Hematopoietic multipotent progenitor cell treated with erythropoietin and hydrocortisone succinate and interleukin-3 and kit ligand, for 8 days (in vitro differentiated cells): ENCODE measurements at places on chromosomes 3 and 15.
A peak's percentile ranks its signal among the peaks of the same experiment; 100 is the strongest.

DNA sequence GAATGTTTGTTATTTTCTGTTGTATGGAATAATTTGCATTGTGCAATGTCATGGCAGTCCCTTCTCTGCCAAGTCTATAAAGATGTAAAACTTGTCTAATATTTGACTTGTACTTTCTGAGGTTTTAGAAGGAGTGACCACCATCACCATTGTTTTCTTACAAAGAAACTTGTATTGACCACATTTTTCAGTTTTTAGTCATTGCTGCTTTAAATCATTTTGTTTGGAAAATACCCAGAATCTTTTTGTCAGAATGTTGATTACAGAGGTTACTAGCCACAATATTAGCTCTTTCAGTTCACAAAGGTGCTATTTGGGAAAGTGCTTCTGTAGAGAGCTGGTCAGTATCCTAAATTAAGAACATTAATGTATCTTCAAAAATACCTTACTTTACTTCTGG lies 532.4 kb upstream of the GBE1 start:
- DNase-seq: no peak

DNA sequence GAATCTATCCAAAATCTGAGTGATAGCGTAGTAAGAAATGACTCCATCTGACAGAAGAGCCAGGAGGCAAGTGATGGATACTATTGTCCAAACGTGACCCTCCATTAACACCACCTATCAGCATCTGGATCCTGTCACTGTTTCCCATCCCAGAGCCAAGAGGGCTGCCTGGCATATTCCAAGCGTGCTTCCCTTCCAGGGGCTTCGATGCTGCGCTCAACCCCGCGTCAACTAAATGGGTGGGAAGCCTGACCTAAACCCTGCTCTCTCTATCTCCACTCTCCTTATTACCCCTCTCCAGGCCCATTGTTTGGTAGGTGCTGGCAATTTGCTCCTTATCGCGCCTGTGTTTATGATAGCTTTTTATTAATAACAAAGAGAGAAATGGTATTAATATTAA lies 83.2 kb downstream of the NR2F2 start:
- DNase-seq: no peak

GRCh38 chr15:45112591-45113379 lies 1.2 kb downstream of the DUOX2 start:
- DNase-seq: no peak

- DNase-seq: no peak
Measured at GRCh38 chr3:185406121-185406620, 43.2 kb downstream of the MAP3K13 start.

GRCh38 chr3:133833267-133833666 lies 27.7 kb downstream of the SRPRB start:
- no peak for DNase-seq

- DNase-seq: no peak
Measured at GRCh38 chr3:55282994-55283393, 204.1 kb downstream of the WNT5A start.

GRCh38 chr3:33377931-33378330 lies 62.3 kb downstream of the UBP1 start:
- no peak for DNase-seq

- no peak for DNase-seq
Measured at GRCh38 chr3:124907957-124908356, 20.8 kb upstream of the ITGB5 start.

- DNase-seq: no peak
Measured at GRCh38 chr3:196311-197148, at the start of gene CHL1. Gene CHL1 (plus strand): TSS chr3:196763. CDS start chr3:319777, 123,014 bp downstream.

DNA sequence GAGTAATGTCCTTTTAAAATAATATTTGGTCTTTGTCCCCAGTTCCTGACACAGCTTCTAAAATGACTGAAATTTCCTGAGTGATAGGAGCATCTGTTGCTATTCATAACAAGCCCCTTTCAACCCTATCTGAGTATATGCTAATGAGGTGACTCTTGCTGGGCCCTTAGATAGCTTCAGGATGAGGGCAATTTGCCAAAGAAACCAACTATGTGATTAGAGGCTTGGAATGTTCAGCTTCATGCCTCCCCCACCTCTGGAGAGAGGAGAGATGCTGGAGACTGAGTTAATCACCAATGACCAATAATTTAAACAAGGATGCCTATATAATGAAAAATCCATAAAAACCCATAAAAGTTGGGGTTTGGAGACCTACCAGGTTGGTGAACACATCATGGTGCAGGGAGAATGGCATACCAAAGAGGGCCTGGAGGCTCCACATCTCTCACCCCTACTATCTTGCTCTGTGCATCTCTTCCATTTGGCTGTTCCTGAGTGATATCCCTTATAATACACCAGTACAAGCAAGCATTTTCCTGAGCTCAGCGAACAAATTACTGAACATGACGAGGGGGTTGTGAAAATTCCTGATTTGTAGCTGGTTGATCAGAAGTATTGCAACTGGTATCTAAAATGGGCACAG lies 189.2 kb downstream of the ECT2 start:
- peak; percentile 13 for DNase-seq

DNA sequence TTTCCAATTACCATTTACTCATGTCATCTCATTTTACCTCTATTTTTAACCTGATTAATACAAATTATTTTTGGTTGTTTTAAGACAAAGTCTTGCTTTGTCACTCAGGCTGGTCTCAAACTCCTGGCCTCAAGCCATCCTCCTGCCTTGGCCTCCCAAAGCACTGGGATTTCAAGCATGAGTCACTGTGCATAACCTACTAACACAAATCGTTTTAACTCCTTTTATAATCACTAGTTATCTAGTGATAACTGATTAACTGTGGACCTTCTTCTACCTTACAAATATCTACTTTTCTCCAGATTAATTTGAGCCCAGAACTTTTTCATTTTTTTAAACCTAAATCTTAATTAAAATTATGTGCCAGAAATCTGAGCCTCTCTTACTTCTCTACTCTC lies 4.6 kb downstream of the ATP13A3 start:
- DNase-seq: no peak

- no peak for DNase-seq
Measured at GRCh38 chr15:89469426-89470096, 26.8 kb downstream of the RHCG start.

DNA sequence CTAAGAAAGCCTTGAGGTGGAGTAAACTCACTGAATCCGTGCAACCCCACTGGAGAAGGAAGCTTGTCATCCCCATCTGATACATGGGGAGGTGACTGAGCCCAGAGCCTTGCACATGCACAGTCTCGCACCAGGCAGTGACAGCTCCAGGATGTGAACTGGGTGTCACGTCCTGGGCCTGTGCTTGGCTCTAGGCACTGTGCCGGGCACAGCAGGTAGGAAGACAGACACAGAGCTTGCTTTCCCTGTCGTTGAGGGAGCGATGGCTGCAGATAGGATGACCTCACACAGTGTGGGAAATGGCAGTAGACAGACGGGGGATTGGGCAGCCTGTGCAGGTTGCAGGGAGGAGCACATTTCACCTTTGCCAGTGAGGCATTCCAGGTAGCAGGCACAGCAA lies 12.2 kb upstream of the ATP2B2 start:
- no peak for DNase-seq

DNA sequence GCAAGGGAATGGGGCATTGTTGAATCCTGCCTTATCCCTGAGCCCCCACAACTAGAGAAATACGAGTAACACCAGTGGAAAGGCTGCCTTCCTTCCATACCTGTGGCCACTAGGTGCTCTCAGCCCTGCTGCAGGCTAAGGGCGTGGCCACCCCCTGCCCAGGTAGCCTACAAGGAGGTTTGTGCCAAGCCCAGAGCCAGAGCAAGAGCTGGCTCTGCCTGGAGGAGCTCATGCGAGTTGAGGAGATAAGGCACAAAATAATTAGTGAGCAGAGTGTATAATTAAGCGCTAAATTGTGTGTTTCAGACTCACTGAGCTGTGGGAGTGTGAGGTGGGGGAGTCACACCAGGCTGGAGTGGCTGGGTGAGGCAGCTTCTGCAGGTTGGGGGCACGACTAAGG lies 49.2 kb downstream of the TPRA1 start:
- no peak for DNase-seq

GRCh38 chr15:37009288-37009687 lies 91.1 kb downstream of the MEIS2 start:
- DNase-seq: no peak

- DNase-seq: no peak
Measured at GRCh38 chr3:33145901-33146580, 32.2 kb downstream of the CRTAP start.

- DNase-seq: no peak
Measured at GRCh38 chr3:188559856-188560255, 405.9 kb downstream of the LPP start.

GRCh38 chr3:12420393-12420792 lies 63.9 kb upstream of the TSEN2 start:
- DNase-seq: no peak

- no peak for DNase-seq
Measured at GRCh38 chr3:64675687-64676247, 12.0 kb downstream of the ADAMTS9 start.

DNA sequence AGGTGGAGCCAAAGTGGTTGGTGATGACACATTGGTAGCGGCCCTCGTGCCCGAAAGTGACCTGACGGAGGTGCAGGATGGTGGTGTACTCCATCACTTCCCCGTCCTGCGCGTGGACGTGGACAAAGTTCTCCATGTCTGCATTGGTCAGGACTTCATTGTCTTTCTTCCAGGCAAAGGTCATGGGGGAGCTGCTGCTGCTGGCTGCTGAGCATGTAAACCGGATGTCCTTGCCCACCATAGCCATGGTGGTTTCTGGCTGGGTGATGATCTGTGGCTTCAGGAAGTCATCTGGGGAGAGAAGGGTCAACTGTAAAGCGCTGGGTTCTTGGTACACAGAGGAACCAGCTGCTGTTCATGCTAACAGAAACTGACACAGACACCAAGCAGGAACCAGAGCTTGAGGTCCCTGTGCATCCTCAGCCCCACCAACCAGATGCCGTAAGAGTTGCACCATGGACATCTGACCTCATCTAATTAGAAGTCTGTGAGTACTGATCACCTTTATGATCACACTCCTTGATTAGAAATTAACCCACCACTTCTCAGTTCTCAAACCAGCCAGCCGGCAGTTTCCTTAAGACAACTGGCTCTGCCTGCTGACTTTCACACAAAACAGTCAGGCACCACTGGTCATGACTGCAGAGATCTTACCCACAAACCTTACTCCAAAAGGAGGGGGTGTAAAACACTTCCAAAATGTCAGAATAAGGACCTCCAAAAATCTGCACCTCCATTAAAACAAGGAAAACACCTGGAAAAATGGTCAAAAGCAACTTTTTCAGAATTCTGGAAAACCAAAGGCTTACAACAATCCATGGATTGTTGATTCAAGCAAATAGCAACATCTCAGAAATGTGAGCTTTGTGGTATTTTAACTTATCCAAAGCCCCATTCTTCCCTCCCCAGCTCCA lies 114.6 kb downstream of the LRIG1 start:
- no peak for DNase-seq

DNA sequence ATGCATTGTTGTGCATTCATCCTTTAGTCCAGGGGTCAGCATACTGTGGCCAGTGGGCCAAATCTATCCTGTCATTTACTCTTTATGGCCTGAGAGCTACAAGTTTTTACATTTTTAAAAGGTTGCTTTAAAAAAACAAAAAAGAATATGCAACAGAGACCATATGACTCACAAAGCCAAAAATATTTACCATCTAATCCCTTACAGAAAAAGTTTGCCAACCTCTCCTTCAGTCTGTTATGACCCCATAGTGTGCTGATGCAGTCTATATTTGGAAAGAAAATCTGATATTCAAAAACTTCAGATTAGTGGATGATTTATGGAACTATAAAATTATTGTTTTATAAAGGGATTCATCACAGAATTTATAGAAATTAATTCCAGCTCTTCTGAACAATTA lies 237.5 kb upstream of the IL12A start:
- no peak for DNase-seq

DNA sequence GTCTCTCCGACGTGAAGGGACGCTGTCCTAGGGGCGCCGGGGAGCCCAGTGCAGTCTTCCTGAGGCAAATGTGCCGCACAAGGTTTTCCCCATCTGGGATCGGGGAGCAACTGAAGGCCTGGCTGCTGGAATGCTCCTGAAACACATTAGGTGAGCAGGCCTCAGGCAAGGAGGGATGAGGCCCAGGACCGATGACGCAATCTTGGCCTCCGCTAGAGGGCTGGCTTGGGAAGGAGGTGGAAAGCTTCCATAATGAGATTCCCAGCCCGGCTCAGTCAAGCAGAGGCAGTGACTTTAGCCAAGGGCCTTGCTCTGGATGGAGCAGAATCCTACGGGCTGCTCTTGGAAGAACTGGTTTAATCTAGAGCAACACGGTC lies 50.8 kb downstream of the CPN2 start:
- no peak for DNase-seq

DNA sequence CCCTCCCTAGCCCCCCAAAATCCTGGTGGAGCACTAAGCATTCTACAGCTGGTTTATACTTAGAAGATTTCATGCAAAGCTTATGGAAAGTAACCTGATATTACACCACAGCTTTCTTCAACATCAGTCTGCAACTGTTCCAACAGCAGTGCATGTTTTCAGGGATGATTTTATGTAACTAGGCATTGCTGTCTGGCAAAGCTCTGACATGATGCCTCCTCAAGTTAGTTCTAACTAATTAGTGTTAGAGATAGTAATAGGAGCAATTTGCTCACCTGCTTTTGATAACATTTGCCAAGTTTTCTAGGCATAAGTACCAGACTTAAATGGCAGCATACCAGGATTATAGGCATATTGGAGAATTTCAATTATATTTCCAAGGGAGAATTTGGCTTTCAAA lies 330.3 kb upstream of the SGO1 start:
- DNase-seq: no peak

DNA sequence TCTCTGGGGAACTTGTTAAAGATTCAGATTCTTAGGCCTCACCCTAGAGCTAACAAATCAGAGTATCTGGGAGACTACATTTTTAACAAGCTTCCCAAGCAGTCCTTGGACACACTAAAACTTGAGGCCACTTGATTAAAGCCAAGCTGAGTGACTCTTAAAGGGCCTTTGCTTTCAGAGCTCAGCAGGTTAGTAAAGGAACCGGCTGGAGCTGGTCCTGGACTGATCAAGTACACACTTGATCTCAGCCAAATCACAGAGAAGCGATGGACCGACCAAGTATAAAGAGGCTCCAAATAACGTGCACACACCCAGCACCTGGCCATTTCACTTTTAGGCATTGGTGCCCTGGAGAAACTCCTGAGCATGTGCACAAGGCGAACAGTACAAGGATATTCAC lies 12.9 kb upstream of the TM6SF1 start:
- DNase-seq: no peak

GRCh38 chr3:124263168-124263567 lies 271.2 kb upstream of the ROPN1 start:
- DNase-seq: peak; percentile 36

- peak; percentile 67 for DNase-seq
Measured at GRCh38 chr3:41200669-41201021, 1.3 kb downstream of the CTNNB1 start.

GRCh38 chr15:59255680-59256336 lies 49.2 kb downstream of the LDHAL6B start:
- peak; percentile 16 for DNase-seq
